AG09309 (cell line): ENCODE measurements at places on chromosomes 11 and 22.

DNA sequence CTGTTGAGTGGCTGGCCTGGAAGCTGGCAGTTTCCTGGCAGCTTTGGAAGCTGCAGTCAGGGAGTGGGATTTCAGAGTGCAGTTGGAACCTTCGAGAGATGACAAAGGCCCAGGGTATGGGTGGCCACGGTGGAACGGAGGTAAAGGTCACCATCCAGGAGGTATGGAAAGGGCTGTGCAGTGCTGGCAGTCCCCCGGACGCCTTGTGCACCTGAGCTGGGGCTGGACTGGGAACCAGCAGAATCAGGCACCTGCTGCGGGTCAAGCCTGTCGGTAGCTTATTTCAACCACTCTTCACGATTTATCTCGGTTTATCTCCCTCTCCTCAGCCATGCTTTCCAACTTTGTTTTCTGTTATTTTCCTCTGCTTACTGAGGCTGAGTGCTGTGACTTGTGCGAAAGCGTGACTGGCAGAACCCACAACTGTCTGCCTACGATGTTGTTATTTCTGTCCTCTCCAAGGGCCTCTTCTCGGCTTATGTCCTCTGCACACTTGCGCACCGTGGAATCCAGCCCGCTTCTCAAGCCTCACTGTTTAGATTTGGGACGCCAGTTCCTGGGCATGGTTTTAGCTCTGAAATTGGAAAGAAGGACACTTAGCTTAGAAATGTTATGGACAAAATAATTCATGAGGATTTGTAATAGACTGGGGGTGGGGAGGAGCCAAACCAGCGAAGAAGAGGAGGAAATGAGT lies 24.0 kb upstream of the ATXN10 start:
- no peak for DNase-seq

DNA sequence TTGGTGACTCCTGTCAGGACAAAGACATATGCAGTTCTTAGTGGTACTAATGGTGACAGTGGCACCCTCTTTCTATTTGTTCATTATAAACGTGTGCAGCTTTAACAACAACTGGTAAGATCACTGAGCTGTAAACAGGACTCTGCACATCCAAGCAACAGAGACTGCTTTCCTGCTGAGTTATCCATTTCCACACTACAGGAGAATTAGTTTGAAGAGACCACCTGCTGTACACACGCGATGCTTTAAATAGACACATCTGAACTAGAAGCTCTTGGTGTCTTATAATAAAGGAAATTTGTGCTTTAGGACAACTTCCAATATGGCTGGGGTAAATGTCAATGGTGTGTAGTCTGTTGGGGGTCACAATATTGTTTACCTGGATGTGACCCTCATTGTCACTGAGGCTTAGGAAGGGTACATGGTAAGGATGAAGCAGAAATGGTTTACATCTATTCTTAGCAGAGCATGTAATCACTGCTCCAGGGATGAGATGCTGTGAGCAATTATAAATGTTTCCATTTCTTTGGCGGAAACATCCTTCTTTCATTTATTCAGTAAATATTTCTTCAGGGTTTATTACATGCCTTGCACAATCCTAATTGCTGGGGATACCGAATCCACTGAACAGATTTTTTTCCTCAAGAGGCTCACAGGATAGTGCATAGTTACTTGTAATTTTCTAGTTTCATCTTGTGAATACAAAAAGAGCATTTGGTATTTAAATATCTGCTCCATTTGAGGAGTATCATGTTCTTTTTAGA lies 354.0 kb upstream of the CCDC90B start:
- no peak for DNase-seq

DNA sequence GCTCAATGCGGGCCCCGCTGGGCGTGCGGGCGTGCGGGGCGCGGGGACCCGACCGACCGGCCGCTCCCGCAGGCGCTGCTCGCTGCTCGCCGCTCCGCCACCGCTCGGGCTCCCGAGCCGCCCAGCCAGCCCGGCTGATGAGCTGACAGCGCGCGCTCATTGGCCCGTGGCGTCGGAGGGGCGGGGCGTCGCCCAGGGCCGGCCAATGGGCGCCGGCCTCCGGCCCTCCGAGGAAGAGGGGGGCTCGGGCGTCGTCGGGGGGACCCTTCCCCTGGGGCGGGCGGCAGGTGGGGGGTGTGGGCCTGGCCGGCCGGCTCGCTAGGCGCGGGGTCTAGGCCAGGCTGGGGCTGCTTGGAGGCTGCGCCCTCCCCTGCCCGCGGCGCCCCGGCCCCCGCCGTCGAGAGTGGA lies at the start of gene SCUBE1:
Gene SCUBE1, minus strand, starts transcription at position 111 of the 408 bp plus-strand sequence. CDS start 111 bp downstream, outside the sequence.
- no peak for DNase-seq

DNA sequence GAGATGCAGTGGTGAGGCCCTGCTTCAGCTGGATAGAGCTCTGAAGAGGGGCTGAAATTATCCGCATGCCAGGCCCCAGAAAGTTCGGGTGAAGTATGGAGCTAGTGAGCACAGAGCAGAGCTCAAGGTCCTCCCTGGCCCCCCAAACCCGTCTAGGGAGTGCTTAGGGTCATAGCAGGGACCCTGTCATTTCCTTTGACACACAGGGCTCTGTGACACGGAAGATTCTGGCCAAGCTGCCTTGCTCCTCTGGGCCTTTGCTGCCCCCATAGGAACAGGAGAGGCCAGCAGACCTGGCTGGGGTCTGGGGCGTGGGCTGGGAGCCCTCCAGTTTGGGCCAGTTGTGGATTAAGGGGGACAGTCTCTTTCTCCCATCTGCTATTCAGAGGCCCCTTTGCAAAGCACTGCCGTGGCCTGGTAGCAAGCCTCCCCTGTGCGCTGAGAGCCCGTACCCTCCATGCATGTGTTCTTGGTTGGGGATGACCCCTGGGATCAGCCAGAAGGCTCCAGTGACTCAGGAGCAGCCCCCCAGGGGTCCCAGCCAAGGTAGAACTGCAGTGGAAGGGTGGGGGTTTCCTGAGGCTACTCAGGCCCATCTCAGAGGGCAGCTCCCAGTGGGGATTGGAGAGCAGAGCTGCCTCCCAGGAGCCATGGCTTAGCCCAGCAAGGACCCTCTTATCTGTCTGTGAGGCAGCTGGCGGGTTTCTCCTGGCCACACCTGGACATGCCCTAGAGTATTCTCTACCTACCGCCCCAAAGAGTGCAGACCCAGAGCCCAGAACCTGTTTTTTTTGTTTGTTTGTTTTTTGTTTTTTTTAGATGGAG lies 42.3 kb downstream of the RNF141 start:
- DNase-seq, result no peak

DNA sequence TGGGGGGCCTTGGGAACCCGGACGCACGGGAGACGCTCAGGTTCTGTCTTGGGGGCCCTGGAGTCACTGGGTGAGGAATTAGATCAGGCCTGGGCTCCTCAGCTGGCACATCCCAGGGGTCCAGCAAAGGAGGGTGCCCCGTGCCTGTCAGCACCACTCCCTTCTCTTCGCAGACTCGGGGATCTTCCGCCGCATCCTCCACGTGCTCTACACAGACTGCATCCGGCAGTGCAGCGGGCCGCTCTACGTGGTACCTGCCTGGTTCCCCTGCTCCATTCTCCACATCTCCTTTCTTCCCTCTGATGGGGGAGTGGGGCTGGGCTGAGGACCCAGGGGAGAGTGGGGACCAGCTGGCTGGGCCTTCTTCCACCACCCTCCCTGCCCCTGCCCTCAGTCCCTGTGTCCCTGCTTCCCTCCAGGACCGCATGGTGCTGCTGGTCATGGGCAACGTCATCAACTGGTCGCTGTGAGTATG lies 6.7 kb upstream of the TAGLN start:
- no peak for DNase-seq

GRCh38 chr11:132942611-132943356 lies 589.5 kb downstream of the OPCML start:
- DNase-seq, result no peak

DNA sequence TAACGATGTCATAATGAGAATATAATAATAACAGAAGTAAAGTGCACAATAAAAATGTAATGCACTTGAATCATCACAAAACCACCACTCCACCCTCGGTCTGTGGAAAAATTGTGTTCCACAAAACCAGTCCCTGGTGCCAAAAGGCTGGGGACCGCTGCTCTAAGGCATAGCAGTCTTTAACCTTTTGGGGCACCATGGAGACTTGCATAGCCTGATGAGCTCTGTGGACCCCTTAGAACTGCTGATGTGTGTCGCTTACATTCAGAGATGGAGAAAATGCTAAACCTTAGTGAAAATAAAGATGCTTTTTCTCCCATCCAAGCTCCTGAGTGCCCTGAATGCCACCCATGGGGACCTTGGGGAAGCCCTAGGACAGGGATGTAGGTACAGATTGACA lies 87.6 kb upstream of the SEPTIN5 start:
- DNase-seq, result no peak

GRCh38 chr11:23570828-23571227 lies 710.6 kb upstream of the CCDC179 start:
- peak; percentile 1 for DNase-seq

GRCh38 chr11:130308886-130309285 lies 5.8 kb downstream of the ZBTB44 start:
- DNase-seq, result no peak

- DNase-seq, result no peak
Measured at GRCh38 chr11:29268733-29269132, 748.1 kb downstream of the KCNA4 start.

DNA sequence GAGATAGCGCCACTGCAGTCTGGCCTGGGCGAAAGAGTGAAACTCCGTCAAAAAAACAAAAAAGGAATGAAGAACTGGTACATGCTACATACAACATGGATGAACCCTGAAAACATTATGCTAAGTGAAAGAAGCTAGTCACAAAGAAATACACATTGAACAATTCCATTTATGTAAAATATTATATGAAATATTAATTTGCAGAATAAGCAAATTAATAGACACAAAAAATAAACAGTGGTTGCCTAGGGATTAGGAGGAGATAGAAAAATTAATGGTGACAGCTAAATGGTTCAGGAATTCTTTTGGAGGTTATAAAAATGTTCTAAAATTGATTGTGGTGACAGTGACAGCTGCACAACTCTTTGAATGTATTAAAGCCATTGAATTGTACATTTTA lies 14.7 kb downstream of the PRDM10 start:
- DNase-seq, result no peak

- DNase-seq, result no peak
Measured at GRCh38 chr11:17822401-17822781, 87.8 kb downstream of the KCNC1 start.

DNA sequence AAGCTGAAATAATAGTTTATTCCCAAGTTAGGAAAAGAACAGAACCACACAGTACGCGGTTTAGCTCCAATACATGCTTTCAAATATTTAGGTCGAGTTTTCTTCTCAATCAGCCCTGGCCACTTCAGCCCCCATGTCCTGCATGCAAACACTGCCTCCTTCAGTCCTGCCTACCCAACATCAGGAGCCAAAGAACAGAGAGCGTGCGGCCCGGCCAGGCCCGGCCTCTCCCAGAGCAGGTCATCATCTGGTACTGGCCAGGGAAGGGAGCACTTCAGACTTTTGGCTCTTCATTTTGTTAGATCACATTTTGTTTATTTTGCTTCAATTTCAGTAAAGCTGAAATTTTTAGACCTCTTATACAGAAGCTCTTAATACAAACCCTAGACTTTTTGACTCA lies 6.7 kb downstream of the BRD1 start:
- no peak for DNase-seq

- DNase-seq, result peak; percentile 86
Measured at GRCh38 chr11:132632641-132633124, 899.6 kb downstream of the OPCML start.
